Esophagus (tissue), 2 donors: ENCODE measurements at places on chromosomes 2 and 18. TPM values are rescaled to one million over a fixed set of nuclear protein-coding genes. Genes with fewer than 3 reads are reported as not detected.

SCN9A gene
- 0.10 TPM for polyA plus RNA-seq

MEP1B gene
- not detected for polyA plus RNA-seq

FEV gene
- polyA plus RNA-seq: not detected

EFEMP1 gene
- polyA plus RNA-seq: 19.1 TPM

SGPP2 gene
- polyA plus RNA-seq: 5.5 TPM

GYPC gene
- polyA plus RNA-seq: 23.7 TPM

PDE1A gene
- polyA plus RNA-seq: 0.94 TPM

DOK1 gene
- 2.5 TPM for polyA plus RNA-seq

SERPINB12 gene
- polyA plus RNA-seq: 1.4 TPM

AGXT gene
- polyA plus RNA-seq: not detected

KIF5C gene
- 0.16 TPM for polyA plus RNA-seq

PDE11A gene
- not detected for polyA plus RNA-seq

AMER3 gene
- polyA plus RNA-seq: not detected

HEATR5B gene
- 7.7 TPM for polyA plus RNA-seq

TMEM214 gene
- polyA plus RNA-seq: 29.0 TPM

RNPEPL1 gene
- 65.9 TPM for polyA plus RNA-seq
